ENCODE measurements at places on chromosomes 5 and 9. TPM values are rescaled to one million over a fixed set of nuclear protein-coding genes. Genes with fewer than 3 reads are reported as not detected.

The PCDHB5 gene
- 0.49 TPM for total RNA-seq

DNA sequence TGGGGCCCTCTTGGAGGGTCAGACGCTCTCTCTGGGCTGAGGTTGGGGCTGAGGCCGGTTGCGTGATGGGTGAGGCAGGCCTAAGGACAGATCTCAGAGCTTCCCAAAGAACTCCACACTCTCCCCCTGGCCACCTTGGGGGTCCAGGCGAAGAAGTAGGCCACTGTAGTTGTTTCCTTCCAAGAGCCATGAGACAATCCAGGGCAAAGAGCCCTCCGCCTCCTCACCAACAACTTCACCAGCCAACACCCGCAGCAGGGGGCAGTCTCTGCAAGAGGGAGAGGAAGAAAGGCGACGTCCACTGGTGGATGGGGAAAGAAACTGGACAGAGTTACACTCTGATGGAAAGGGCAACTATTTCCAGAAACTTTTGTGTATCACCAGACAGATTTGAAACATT, 10.7 kb downstream of the SLC35A4 start:
- no peak for DNase-seq

DNA sequence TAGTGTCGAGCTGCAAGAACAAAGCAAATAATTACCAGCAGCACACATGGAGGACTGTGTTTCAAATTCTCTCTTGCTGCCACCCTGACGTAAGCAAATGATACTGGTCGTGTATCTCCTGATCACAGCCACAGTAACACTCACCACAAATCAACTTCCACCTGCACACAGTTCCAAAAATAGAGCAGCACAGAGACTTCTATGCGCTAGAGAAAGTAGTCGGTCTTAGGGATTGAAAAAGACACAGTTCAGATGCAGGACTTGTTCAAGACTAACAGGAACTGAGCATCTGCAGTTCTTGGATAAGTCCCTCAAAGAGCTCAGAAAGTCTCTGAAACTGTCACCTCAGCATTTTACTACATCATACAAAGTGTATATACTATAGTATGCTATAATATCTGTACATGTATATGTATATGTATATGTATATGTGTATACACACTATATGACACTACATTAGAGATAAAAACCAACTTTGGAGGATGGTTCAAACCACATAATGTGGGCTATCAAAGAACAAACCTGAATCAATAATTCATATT, 279.0 kb downstream of the GLIS3 start:
- DNase-seq, result no peak

DNA sequence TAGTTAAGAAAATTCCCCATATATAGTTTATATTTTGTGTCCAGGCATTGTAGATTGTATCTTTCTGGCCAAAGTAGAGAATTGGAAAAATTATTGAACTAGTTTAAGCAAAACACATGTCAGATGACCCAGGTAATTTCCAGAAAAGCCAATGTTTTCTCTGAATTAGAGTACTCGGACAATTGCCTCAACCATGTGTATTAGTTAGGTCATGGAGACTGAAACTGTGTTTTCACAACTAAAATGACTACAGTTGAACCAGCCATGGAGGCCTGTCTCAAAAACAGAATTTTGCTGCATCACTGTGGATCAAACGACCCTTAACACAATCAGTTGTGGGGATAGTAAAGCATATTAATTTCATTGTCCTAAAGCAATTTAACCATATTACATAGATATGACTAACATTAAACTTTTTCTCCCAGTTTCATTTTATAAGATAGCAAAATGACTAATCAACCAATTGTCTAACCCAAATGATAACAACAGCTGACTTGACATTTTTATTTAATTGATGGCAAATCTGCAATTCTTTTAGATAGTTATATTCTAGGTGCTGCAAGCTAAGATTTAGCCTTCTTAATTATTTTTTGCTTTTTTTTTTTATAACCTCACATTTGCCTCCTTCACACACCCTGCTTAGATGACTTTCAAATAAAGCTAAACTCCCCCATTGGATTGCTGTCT, 39.2 kb upstream of the SPDL1 start:
- no peak for DNase-seq

- DNase-seq, result no peak
These were observed 640 bp downstream of the SURF4 start for GRCh38 chr9:133375116-133375723.

The ZNF462 gene
- total RNA-seq, result 16.6 TPM

GRCh38 chr5:124088289-124089032, 576.5 kb downstream of the CSNK1G3 start:
- DNase-seq, result no peak

DNA sequence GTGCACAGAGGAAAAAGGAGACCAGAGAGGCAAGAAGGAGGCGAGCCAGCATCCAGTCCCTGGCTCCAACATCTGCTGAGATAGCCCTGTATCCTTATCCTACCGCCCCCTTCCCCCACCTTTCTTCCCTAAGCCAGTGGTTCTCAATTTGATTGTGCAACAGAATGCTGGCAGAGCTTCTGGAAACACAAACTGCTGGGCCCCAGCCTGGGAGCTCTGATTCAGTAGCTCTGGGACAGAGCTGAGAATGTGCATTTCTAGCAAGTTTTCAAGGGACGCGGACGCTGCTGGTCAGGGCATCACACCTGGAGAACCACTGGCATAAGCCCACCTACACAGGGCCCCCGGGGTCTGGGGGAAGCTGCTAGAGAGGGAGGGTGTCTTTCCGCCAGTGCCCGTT, 21.1 kb downstream of the AK8 start:
- DNase-seq, result peak; percentile 88

The DDX46 gene
- 23.8 TPM for total RNA-seq

The GLRA1 gene
- total RNA-seq, result not detected

DNA sequence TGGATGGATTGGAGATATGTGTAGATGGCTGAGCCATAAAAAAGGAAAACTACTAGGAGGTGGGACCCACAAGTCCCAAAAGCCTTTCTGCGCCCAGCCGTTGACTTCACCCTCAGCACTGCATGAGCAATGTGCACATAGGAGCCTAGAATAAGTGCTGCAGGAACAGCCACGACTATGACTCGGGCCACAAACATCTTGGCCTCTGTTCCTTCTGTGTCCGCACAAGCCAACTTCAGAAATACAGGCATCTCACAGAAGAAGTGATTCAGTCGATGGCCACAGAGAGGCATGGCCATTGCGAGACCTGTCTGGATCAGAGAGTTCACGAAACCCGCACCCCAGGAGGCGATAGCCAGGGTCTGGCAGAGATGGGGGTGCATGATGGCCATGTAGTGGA, 587 bp downstream of the OR2Y1 start:
- no peak for DNase-seq

The SCGB3A2 gene
- total RNA-seq, result not detected

DNA sequence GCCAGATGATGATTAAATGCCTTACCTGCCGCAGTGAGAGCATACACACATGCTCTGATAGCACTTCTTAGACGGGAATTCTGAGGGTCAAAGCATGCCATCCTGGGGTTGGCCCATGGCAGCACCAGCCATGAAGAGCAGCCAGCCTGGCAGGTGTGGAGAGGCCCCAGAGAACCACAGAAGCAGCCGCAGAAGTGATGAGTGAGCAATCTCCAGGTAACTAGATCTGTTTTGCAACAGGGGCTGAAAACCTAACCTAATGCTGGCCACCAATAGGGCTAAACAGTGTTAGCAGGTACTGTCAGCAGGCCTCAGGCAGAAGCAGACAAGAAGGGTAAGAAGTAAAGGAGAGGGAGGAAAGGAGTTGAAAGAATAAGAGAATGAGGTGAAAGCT, 33.5 kb upstream of the HOMER1 start:
- DNase-seq, result no peak

The C5orf34 gene
- total RNA-seq, result 0.97 TPM

DNA sequence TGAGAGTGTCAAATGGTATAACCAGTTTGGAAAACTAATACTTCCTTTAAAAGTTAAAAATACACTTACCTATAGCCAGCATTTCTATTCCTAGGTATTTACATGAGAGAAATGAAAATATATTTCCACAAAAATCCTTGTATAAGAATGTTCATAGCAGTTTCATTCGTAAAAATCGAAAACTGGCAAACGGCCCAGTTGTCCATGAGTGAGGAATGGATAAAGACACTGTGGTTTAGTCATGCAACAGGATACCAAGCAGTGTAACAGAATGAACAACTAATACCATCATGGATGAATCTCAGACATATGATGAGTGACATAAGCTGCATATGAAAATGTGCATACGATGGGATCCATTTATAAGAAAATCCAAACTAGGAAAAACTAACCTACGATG, 136.7 kb downstream of the MACROH2A1 start:
- no peak for DNase-seq

The ZNF366 gene
- 0.51 TPM for total RNA-seq

DNA sequence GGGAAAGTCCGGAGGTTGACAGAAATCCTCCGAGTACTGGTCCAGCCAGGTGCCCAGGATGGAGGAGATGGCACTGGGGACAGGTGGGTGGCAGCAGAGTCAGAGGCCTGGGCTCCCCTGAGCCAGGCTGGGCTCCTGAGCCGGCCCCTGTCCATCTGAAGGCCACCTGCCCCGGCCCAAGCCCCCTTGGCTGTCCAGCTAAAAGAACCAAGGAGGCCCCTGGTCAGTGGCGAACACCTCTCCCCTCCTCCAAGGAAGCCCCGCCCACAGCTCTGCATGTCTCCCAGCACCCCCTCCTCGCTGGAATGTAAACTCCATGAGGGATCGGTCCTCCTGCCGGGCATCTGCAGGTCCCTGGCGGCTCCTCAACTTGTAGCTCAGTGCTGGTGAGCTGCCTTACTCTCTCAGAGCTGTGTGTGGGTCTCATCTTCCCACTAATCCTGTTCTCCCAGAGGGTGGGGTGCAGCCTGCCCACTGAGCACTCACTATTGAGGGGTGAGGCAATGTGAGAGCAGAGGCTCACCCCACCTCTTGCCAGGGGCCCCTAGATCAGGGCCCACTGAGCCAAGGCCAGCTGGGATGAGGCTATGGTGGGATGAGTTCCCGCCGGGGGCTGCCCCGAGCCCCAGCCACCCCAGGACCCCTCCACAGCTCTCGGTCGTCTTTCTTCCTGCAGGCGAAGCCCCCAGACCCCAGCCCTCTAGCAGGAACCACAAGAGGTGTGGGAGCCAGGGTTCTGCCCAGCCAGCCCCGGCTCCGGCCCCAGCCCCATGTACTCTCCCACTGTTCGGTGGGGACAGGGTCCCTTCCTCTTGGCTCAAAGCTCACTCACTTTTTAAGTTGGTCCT, 12.0 kb downstream of the RALGDS start:
- no peak for DNase-seq

The PTGS1 gene
- 78.3 TPM for total RNA-seq

GRCh38 chr9:24035816-24036215, 209.8 kb upstream of the ELAVL2 start:
- DNase-seq, result no peak

The NTRK2 gene
- total RNA-seq, result 6.5 TPM

The IFNE gene
- not detected for total RNA-seq

GRCh38 chr5:142014911-142015584, 2.2 kb upstream of the GNPDA1 start:
- peak; percentile 30 for DNase-seq

GRCh38 chr9:36485647-36486328, 85.7 kb upstream of the RNF38 start:
- DNase-seq, result peak; percentile 88

The RNF180 gene
- total RNA-seq, result 13.9 TPM

DNA sequence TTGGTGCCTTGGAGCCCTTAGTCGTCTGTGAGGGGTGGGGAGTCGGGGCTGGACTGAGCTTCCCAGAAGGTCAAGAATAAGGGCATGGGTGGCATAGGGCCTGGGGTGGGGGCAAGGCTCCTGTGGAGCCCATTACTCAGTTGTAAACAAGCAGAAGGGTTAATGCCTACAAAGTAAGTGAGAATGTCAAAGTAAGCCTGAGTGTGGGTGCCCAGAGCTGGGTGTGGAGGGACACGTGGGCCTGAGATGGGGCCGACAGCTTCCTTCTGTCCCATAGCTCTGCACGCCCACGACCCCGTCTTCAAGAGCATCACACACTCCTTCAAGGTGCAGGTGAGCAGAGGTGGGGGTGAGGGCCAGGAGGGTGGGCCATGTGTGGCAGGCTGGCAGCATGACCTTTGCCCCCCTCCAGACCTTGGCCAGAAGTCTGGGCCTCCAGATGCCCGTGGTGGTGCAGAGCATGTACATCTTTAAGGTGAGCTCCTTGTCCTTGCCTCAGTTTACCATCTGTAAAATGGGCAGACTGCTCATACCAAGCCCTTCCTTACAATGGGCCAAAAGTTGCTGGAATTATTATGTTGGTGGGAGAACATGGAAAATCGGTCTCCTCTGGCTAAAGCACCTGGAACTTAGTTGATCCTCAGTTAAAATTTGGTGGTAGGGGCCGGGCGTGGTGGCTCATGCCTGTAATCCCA, 11.1 kb downstream of the DOLK start:
- DNase-seq, result no peak

GRCh38 chr5:93582677-93583438, at the start of gene NR2F1:
NR2F1 (plus strand) TSS chr5:93583222; CDS start chr5:93585024, 1,802 bp downstream.
- DNase-seq, result no peak

The ARHGEF39 gene
- 0.67 TPM for total RNA-seq

- no peak for DNase-seq
These were observed 19.1 kb downstream of the TDRD7 start for GRCh38 chr9:97431044-97431441.

- DNase-seq, result no peak
These were observed 393.4 kb upstream of the IRX4 start for GRCh38 chr5:2276101-2276500.

DNA sequence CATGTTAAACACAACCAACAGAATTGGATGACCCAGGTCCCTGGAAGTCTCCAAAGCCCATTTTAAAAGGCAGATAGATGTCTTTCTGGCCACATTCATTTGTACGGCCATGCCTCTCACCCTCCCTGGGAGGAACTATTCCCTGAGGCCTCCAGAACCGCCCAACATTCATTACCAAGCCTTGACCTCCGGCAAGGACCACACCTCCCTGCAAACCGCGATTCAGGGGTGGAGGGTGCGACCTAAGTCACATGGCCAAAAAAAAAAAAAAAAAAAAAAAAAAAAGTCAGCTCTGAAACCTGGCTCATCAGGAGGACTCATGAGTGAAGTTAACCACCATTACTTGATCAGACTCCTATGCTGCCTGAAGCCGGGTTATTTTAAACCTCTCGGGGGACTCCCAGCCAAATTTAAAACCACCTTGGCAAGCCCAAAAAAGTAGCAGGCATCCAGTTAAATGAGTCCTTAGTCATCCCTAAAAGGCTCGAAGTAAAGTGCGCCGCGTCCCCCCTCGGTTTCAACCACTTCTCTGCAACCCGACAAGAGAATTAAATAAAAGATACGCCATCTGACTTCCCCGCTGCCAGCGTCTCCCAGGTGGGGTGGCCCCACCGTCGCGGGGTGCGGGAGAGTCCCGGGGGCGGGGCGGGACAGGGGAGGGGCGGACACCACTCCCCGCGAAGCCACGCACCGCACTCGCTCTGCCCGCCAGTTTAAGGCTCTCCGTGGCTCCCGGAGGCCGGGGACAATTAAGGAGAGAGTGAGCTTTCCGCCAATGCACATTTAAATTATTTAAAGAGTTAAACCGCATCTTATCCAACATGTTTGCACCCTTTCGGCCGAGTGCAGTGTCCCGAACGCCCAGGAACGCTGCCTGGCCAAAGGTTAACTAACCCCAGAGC, 2.3 kb downstream of the KLF9 start:
- peak; percentile 94 for DNase-seq

DNA sequence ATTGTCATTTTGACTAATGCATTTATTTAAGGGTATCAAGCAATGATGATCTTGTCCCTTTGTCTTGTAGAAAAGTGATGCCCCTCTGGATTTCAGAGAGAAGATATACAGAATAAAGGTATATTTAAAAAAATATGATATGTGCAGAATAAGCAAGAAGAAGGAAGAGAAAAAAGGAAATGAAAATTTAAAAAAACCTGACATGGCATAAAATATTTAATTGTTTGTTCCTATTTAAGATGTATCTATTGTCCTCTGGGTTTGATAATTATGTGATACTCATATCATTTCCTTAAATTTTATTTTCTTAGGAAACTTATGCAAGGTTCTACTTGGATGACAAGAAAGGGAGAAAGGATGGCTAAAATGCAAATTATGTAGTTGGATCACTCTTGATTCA, 983.7 kb upstream of the CDH6 start:
- no peak for DNase-seq
